ENCODE measurements at places on chromosomes 6 and 20. TPM values are rescaled to one million over a fixed set of nuclear protein-coding genes. Genes with fewer than 3 reads are reported as not detected.

GRCh38 chr20:17885544-17885943, 83.0 kb downstream of the SNX5 start:
- no peak overlapping the region for H3K4me3 ChIP-seq
- no peaks in the 10 kb centered on the region for H3K36me3 ChIP-seq
- DNase-seq, result no peak
- H3K27ac ChIP-seq, result no peak overlapping the region
- peaks cover 15% of the 10 kb centered on the region for H3K4me1 ChIP-seq
- H3K27me3 ChIP-seq, result no peaks in the 10 kb centered on the region

The DNMT3B gene
- 0.68 TPM for total RNA-seq

DNA sequence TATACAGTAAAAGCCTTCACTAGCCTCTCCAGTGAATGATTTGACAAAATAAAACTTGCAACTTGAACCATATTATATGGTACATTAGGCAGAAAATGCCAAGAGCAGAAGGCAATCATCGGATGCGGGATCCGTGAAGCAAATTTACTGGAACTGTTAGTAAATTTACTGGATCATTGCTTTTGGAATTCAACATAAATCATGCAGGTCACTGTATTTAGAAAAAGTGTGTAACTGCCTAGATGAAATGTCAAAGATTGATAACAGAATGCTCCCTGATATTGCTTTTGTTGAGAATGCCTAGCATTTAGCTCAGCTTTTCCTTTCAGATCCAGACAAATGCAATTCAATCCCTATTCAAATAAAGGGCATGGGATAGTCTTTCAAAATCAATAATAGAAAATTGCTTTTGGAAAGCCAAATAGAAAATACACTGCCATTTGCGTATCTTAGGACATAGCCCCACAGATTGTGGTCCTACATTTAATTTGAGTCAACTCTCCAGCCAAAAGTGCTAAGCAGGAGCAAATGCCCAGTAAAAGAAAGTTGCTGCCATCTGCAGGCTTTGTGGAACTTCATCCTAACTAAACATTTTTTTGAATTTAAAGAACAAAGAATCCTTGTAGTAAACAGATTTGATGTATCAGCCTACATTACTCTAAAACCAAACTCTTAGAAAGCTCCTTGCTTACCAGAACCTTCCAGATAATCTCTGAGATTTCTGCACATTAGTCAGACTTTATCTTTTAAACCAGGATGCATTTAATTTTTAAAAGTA, 109.5 kb upstream of the HSF2 start:
- no peaks in the 10 kb centered on the region for H3K27me3 ChIP-seq
- no peaks in the 10 kb centered on the region for H3K36me3 ChIP-seq
- no peak overlapping the region for H3K4me3 ChIP-seq
- H3K4me1 ChIP-seq, result no peaks in the 10 kb centered on the region
- no peak for DNase-seq

DNA sequence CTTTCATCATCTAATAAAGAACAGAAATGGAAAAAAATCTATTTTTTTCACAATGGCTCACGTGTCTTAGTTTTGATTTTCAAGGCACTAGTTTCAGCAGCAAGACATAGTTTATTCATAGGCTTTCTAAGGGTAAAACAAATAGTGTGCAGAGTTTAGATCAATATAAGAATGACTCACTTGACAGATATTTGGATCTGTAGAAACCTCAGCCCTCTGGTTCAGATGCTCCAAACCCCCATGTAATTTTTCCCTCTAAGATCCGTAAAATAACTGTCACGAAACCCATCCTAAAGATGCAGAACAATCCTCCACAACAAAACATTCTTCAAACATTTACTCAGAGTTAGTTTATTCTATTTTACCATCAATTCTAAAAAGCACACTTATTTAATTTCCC, 43.4 kb downstream of the IYD start:
- H3K27ac ChIP-seq, result no peak overlapping the region
- no peaks in the 10 kb centered on the region for H3K36me3 ChIP-seq
- H3K4me3 ChIP-seq, result no peak overlapping the region
- DNase-seq, result no peak
- peaks cover 16% of the 10 kb centered on the region for H3K4me1 ChIP-seq

The PABPC1L gene
- total RNA-seq, result 1.5 TPM

All from heart right ventricle (tissue), 16 donors.